C1 segment of cervical spinal cord (tissue), 14 donors: ENCODE measurements at places on chromosomes 16 and 17.
A peak's percentile ranks its signal among the peaks of the same experiment; 100 is the strongest.

GRCh38 chr16:27748868-27749546, 199.1 kb downstream of the KATNIP start:
- peak; percentile 27 for DNase-seq

DNA sequence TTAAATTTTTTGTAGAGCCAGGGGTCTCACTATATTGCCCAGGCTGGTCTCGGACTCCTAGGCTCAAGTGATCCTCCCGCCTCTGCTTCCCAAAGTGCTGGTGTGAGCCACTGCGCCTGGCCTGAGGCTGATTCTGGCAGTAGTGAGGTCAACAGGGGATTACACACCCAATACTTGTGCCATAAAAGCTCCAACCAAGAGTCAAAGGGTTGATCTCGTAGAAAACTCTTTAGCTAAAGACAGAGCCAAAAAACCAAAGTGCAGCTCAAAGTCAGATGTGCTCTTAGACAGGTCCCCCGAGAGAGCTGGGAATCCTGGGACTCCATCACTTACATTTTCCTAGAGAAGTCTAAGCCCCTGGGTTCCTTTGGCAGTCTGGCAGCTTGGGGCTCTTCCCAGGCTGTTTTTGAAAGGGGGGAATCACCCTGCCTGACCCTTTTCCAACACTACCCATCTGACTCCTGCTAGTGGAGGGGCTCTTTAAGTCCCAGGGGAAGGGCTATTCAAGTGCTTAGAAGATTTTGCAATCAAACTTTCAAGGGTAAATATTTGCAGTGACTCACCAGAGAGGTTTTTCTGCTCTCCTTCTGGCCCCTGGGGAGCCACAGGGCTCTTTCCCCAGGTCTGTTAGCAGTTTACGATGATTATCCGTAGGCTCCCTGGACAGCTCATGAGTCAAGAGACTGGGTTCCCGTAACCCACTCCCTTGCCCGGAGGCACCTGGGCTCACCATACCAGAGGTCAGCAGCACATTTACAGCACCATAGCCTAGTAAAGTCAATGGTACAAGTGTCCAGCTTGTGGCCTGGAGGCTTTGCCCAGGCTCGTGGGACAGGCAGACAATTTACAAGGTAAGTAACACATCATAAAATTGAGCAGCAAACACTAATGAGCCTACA, 408.7 kb downstream of the SLC39A11 start:
- no peak for DNase-seq

GRCh38 chr16:22188595-22189442, 17.3 kb upstream of the EEF2K start:
- DNase-seq = peak; percentile 22

DNA sequence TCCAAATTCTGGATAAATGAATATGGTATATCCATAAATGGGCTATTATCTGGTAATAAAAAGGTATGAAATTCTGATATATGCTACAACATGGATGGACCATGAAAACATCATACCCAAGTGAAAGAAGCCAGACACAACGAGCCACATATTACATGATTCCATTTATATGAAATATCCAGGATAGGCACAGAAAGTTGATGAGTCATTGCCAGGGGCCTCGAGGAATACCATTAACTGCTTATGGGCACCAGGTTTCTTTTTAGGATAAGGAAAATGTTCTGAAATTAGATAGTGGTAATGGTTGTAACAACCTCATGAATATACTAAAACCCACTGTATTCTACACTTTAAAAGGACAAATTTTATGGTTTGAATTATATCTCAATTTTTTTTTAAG, 123.2 kb downstream of the PITPNC1 start:
- no peak for DNase-seq

GRCh38 chr17:75096082-75096625, 8.4 kb downstream of the SLC16A5 start:
- DNase-seq = no peak

GRCh38 chr17:28950752-28951427, 428 bp downstream of the PHF12 start:
- no peak for DNase-seq

GRCh38 chr17:15498107-15498506, 30.7 kb upstream of the CDRT4 start:
- DNase-seq = no peak

GRCh38 chr16:67697422-67698185, 21.5 kb downstream of the GFOD2 start:
- DNase-seq = no peak

DNA sequence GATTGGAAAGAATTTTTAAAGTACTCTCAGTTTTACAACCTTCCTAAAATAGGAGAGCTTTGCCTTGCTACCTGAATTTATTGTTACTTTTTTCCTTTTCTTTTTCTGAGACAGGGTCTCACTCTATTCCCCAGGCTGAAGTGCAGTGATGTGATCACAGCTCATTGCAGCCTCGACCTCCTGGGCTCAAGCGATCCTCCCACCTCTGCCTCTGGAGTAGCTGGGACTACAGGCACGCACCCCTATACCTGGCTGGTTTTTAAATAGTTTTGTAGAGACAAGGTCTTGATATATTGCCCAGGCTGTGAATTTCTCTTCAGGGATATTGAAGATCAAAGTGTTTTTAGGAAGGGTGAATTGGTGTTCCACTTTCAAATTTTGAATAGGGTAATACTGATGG, 3.8 kb downstream of the MPV17L start:
- no peak for DNase-seq

GRCh38 chr17:40697297-40697696, 6.3 kb downstream of the KRT24 start:
- DNase-seq = no peak

DNA sequence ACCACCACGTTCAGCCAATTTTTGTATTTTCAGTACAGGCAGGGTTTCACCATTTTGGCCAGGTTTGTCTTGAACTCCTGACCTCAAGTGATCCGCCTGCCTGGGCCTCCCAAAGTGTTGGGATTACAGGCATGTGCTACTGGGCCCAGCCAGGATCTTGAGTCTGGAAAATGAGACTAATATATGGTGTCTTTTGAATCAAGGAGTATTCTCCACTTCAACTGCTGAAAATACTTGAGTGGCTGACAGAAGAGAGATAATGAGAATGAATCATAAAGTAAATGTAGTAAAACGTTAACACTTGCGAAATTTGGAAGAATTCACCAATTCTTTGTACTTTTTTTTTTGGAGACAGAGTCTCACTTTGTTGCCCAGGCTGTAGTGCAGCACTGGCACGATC, 16.6 kb downstream of the SMYD4 start:
- DNase-seq = no peak

DNA sequence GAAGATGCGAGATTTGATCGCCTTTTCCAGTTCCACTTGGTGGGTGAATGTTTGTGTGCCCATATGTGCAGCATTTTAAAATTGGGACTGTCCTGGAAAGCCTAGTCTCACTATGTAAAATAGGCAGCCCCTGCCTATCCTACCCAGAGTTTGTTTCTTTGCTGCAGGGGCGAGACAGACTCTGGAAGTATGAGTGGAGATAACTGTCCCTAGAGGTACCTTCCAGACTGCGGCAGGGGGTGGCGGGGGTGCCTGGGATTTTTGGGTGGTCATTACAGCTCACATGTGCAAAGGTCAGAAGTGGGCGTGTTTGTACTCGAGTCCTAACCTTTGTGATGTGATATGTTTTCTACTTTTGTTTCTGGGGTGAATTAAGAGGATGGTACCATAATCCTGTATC, 36.6 kb downstream of the MPRIP start:
- no peak for DNase-seq

DNA sequence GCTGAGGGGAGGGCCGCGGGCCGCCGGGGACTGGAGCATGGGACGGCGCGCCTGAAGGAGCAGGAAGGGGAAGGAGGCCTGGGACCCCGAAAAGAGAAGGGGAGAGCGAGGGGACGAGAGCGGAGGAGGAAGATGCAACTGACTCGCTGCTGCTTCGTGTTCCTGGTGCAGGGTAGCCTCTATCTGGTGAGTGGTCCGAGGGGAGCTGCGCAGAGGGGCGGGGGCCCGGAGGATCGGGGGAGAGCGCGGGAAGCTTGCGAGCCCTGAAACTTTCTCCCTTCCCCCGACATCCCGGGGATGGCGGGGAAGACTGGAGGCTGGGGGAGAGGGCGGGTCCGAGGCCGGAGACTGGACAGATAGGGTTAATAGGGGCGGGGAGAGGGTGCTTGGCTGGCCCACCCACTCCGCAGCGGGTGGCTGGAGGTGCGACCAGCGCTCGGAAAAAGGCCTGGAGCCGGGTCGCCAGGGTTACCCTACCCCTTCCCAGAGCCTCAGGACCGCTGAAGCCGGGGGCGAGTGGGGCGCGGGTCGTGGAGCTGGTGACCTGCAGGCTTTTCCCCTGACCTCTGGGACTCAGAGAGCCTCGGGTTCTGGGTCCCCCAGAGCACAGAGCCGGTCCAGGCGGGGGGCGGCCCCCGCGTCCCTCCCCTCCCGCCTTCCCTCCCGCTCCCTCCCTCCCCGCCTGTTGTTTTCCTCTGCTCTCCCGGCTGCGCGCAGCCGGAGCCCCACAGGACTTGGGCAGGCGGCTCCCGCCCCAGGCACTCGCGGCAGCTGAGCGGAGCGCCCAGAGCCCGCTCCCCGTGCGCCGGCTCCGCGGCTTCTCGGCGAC, 631 bp downstream of the NXPH3 start:
- DNase-seq = no peak

- DNase-seq = no peak
These were observed 20.2 kb downstream of the SYCE1L start for GRCh38 chr16:77219437-77219836.

DNA sequence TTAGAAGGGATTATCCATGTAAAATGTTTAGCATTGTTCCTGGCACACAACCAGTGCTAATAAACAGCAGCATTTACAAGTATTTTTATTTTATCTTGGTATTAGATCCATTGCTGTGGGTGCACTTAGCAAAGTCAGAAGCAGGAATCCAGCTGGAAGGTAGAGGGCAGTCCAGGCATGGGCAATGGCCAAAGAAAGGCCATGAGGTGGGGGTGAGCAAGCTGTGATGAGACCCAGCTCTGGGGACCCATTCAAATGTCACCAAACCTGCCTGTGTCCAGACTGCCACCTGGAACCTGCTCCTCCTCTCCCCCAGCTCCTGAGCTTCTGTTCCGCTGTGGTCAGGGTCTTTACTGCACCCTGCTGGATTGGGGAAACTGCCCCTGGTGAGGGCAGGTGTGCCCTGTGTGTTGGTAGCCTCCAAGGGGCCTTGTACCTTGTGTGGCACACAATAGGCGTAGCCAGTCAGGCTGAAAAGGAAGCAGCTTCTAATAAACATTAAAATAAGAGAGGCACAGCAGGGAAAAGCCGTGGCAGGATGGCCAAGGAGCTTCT, 118.0 kb upstream of the CRHR1 start:
- DNase-seq = no peak

GRCh38 chr16:87278191-87279093, 38.8 kb downstream of the C16orf95 start:
- peak; percentile 67 for DNase-seq

- no peak for DNase-seq
These were observed 6.3 kb upstream of the MNT start for GRCh38 chr17:2406903-2407790.

DNA sequence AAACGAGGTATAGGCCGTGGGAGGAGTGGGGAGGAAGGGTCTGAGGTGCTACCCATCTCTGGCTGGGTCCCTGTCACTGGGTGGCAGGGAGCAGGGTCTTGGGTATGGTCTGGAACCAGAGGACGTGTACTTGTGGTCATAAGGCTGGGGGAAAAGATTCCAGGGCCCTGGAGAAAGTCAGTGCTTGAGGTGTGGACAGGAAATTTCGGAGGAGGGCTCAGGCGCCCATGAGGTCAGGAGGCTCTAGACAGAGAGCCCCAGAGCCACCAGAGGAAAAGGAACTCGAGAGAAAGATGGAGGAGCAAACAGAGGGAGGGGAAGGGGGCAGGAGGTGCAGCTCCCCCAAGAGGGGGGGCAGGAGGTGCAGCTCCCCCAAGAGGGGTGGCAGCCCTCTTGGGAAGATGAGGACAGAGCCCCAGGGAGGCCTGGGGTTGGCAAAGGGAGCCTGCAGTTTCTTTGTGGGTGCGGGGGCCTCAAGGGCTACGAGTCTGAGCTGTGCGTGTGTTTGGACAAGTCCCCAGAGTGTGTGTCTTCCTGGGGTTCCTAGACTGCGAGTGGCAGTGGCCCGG, 683 bp upstream of the SLC7A6 start:
- DNase-seq = no peak

GRCh38 chr16:61797296-61797795, 238.9 kb downstream of the CDH8 start:
- DNase-seq = no peak

DNA sequence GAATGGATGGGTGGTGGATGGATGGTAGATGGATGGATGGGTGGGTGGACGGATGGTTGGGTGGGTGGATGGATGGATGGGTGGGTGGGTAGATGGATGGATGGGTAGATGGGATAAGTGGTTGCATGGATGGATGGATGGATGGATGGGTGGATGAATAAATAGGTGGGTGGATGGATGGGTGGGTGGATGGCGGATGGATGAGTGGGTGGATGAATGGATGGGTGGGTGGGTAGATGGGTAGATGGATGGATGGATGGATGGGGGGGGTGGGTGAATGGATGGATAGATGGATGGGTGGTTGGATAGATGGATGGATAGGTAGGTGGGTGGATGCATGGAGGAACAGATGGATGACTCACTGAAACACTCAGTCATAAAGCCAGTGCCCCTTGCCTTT, 51.0 kb upstream of the FASN start:
- DNase-seq = no peak

- no peak for DNase-seq
These were observed 53.6 kb downstream of the XPO6 start for GRCh38 chr16:28158136-28158535.

- DNase-seq = no peak
These were observed 12.0 kb downstream of the CA4 start for GRCh38 chr17:60161598-60162330.

DNA sequence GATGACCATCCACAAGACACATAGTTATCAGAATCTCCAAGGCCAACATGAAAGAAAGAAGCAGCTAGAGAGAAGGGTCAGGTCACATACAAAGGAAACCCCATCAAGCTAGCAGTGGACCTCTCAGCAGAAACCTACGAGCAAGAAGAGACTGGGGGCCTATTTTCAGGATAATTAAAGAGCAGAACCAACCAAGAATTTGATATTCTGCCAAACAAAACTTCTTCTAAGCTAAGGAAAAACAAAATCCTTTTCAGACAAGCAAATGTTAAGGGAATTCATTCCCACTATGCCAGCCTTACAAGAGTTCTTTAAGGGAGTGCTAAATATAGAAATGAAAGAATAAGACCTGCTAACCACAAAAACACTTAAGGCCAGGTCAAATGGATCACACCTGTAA, 47.8 kb downstream of the ITFG1 start:
- DNase-seq = no peak

- no peak for DNase-seq
These were observed 1.8 kb downstream of the RABEP2 start for GRCh38 chr16:28923231-28923587.

DNA sequence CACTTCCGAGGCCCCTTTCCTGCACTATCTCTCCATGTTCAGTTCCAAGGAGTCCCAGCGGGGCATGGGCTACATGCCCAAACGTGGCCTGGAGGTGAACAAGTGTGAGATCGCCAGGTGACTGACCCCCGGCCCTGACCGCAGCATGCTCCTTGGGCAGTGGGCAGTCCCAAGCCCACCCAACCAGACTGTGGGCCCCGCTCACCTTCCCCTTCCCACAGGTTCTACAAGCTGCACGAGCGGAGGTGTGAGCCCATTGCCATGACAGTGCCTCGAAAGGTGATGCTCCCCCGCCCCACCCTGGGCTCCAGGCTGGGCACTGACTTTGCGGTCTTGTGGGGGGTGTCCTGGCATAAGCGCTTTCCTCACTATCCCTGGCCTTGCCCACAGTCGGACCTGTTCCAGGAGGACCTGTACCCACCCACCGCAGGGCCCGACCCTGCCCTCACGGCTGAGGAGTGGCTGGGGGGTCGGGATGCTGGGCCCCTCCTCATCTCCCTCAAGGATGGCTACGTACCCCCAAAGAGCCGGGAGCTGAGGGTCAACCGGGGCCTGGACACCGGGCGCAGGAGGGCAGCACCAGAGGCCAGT, 4.7 kb downstream of the CORO1A start:
- DNase-seq = no peak
